ENCODE measurements at places on chromosomes 7 and 10.

GRCh38 chr10:51564896-51565510, 134.4 kb downstream of the CSTF2T start:
- DNase-seq, result no peak

GRCh38 chr7:80147543-80148391, 13.1 kb downstream of the GNAI1 start:
- DNase-seq, result no peak

- DNase-seq, result no peak
Measured at GRCh38 chr10:110711382-110711781, 67.2 kb downstream of the RBM20 start.

DNA sequence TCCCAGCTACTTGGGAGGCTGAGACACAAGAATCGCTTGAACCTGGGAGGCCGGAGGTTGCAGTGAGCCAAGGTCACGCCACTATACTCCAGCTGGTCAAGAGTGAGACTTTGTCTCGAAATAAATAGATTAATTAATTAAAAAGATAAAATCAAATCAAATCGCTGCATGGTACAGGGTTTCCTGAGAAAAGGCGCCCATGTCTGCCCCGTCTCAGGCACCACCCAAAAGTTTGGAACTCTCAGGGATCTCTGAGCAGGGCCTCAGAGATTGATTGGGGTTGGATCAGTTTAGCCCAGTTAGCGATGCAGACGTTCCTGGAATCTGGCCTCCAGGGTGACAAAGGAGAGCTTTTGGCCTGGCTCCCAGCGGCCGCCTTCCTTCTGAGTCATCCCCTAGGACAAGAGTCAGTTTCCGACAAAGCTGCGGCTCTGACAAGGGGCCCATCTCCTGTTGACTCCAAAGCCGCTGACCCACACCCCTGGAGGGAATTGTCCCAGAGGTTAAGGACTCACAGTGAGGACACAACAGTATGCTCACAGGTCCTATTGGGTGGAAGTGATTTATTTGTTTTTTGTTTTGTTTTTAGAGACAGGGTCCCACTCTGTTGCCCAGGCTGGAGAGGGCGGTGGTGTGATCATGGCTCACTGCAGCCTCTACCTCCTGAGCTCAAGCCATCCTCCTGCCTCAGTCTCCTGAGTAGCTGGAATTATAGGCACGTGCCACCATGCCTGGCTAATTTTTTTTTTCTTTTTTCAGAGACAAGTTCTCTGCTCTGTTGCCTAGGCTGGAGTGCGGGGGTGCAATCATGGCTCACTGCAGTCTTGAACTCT, 6.8 kb downstream of the ORAI2 start:
- DNase-seq, result no peak

- DNase-seq, result peak; percentile 73
Measured at GRCh38 chr7:74479961-74480829, 26.5 kb downstream of the GTF2IRD1 start.

DNA sequence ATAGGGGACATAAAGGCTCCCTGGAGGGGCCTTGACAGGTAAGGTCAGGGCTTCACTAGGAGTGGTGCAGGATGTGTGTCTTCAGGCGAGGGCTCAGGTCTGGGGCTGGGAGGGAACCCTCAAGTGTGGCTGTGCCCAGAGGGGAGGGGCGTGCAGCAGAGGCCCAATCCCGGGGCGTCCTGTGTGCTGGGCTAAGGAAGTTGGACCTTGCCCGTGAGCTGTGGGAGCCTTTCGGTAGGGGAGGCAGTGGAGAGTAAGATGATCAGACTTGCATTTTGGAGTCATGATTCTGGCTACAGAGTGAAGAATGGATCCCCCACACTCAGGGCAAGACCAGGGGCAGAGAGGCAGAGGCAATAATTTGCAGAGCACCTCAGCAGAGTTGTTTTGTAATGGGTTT, 145.4 kb downstream of the BUB3 start:
- DNase-seq, result no peak

GRCh38 chr10:117363028-117363427, 12.2 kb downstream of the PDZD8 start:
- no peak for DNase-seq

GRCh38 chr10:12834116-12834665, 167.3 kb downstream of the CCDC3 start:
- no peak for DNase-seq

GRCh38 chr7:14398526-14398925, 409.1 kb upstream of the ETV1 start:
- DNase-seq, result no peak

- no peak for DNase-seq
Measured at GRCh38 chr7:41912851-41913567, 210.1 kb upstream of the INHBA start.

- DNase-seq, result no peak
Measured at GRCh38 chr10:82826132-82826531, 951.1 kb downstream of the NRG3 start.

- no peak for DNase-seq
Measured at GRCh38 chr10:1273372-1274105, 217.4 kb downstream of the WDR37 start.

GRCh38 chr10:129655007-129655678, 188.1 kb downstream of the MGMT start:
- no peak for DNase-seq

- no peak for DNase-seq
Measured at GRCh38 chr7:23264916-23265458, 18.4 kb downstream of the GPNMB start.

DNA sequence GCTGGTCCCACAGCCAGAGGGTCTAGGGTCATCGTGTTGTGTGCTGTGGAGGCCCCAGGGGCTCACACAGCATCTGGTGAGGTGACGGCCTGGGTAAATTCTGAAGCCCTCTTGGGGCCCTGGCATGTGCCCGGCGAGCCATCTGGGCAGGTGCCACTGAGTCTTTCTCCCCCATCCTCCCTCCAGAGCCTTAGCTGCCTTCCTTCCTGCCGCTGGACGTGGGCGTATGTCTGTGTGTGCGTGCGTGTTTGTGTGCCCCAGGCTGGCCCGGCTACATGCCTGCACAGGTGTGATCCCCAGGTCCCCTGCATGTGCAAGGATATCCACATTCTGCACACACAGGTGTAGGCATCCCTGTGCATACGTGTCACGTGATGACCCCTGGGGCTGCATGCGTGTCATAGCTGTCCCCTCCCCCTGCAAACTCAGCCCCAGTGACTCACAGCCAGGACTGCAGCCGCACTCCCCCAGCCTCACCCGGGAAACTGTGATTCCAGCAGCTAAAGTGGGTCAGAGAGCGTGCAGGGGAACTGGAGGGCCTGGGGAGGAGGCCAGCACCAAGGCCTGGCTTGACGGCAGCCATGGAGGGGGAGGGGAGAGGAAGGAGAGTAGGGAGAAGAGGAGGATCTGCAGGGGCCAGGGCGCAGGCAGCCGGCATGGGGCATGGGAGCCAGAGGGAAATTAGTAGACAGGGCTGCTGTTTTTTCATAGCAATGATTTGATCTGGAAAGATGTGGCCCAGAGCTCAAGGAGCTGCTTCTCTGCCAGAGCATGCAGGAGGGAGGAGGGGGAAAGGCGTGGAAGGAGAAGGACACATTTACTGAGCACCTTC, 46.4 kb downstream of the ELFN1 start:
- DNase-seq, result no peak

- no peak for DNase-seq
Measured at GRCh38 chr7:8881916-8882315, 448.5 kb downstream of the NXPH1 start.

GRCh38 chr7:28038175-28038797, 142.3 kb downstream of the JAZF1 start:
- no peak for DNase-seq

DNA sequence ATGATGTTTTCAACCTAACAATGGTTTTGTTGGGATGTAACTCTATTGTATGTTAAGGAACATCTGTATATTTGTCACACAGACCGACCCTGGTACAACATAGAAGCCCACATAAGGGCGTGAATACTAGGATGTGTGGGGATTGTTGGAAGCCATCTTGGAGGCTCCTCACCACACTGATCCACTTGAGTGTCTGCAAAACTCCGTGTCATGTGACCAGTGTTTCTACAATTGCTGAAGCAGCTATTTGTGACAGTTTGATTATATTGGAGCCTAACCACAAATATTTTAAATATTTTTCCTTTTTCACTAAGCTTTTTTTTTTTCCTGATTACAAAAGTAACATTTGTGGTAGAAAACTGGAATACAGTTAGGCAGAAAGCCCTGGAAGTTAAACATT, 27.9 kb downstream of the RALA start:
- no peak for DNase-seq

DNA sequence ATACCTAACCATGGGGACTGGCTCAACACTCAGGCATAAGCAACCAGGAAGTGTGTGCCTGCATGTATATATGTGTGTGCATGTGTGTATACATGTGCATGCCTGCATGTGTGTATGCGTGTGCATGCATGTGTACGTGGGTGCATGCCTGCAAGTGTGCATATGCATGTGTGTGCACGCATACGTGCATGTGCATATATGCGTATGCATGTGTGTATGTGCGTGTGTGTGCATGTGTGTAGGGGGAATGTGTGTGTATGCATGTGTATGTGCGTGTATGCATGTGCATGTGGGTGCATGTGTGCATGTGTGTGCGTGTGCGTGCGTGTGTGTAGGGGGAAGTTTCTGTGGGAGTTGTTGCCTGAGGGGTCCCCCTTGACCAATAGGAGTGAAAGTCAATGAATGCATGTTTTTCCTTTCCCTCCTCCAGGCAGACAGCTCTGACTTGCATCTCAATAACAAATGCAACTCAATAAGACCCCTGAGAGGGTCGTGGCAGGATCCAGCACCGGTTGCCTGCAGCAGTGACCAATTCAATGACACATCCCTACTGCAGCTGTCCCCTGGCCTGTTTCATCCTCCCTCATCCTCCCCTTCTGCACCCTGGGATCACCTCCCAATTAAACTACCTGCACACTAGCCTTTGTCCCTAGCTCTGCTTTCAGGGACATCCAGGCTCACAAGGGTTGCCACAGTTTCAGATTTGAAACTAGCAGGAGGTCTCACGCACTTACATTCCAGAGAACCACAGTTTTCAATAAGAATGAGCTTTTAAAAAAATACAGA, 27.0 kb upstream of the FZD8 start:
- DNase-seq, result no peak

- peak; percentile 33 for DNase-seq
Measured at GRCh38 chr7:97868788-97869187, 3.4 kb downstream of the ASNS start.

GRCh38 chr7:90709501-90710465, 113.7 kb downstream of the CDK14 start:
- no peak for DNase-seq

GRCh38 chr7:35648367-35648766, 46.6 kb downstream of the HERPUD2 start:
- DNase-seq, result no peak

- no peak for DNase-seq
Measured at GRCh38 chr10:92203919-92204623, 86.8 kb downstream of the CPEB3 start.

- no peak for DNase-seq
Measured at GRCh38 chr10:60910543-60910942, 33.4 kb downstream of the RHOBTB1 start.

GRCh38 chr7:26694141-26694540, 170.2 kb downstream of the SKAP2 start:
- no peak for DNase-seq

GRCh38 chr10:66378117-66378876, 547.5 kb upstream of the LRRTM3 start:
- no peak for DNase-seq

DNA sequence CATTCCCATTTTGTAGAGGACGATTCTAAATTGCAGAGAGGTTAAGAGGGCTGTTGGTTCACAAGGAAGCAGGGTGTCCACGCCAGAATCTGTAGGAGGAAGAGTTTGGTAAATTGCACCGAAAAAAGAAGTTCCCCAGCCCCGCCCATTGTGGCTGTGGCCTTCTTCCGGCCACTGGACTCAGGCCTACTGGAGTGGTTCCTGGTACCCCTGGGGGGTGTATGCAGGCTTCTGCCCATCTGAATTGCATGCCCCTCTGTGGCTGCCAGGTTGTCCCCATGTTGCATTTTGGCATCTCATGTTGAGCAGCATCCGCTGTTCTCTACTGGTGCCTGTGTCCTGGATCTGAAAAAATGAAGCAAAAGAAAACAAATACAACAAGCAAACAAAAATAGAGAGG, 234.2 kb downstream of the WDR11 start:
- no peak for DNase-seq

DNA sequence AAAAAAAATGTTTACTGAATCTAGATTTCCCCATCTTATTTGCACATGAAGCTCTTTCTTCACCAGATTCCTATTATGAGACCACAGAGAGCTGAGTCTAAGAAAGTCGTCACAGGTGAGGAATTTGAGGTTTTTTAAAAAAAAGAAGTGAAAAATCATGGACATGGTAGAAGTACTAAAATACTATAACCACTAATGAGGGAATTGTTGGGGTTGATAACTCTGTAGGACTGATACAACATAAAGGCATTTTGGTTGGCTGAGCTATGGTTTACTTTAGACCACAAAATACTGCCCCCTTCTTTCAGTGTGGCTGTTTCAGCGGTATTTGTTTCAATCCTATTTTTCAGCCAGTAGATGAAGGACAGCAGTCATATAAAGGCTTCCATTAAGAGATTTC, 1111.3 kb downstream of the TYW1 start:
- DNase-seq, result no peak

GRCh38 chr10:78247821-78248220, 214.2 kb downstream of the RPS24 start:
- no peak for DNase-seq

DNA sequence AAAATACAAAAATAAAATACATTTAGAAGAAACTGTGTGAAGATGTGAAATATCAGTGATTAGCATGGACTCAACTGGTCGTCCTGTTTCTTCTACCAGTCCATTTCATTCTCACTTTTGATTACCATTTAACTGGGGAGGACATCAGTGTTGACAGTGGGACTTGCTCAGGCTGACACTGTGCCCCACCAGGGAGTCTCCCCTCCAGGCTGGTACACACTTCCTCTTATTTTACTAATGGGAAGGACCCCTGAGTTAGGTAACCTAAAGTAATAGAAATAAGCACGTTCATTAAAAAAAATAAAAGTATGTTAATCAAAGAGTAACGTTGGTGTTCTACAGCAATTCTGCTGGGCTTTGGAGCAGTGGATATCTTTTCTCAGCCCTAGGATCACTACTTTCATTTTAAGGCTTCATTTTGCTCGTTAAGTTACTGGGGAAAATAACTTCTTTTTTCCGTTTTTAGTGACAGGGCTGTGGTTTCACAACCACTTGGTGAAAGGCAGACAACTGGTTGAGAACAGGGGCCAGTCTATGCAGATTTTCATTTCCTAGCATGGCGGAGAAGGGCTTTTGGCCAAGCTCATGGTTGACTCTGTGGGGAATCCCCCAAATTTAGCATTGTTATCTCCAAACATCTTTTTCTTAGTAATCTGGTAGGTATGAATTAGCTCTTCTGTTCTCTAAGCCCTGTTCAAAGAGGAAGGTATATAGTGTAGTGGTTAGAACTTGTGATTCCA, 2.1 kb downstream of the SNX10 start:
- DNase-seq, result no peak

- no peak for DNase-seq
Measured at GRCh38 chr10:28945959-28946358, 268.6 kb downstream of the BAMBI start.

- DNase-seq, result no peak
Measured at GRCh38 chr7:100570954-100571828, 2.5 kb downstream of the SAP25 start.
